ENCODE measurements at places on chromosomes 7 and 10.
A peak's percentile ranks its signal among the peaks of the same experiment; 100 is the strongest.

DNA sequence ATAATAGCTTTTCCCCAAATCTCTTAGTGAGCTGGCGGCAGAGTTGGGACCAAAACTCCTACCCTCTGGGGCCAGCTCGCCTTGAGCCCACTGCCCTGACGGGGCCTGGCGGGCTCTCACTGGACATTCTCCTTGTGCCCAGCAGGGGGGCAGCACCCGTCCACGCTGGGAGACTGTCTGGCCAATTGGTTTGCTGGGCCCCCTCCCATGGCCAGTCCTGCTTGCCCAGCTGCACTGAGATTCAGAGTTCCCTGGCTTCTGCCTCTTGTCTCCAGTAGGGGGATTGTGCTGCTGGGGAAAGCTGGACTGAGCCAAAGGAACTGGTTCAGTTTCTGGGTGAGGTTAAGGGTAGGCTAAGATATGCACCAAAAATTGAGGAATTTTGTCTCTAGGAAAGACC lies 59.8 kb downstream of the RAMP3 start:
- DNase-seq: peak; percentile 38

DNA sequence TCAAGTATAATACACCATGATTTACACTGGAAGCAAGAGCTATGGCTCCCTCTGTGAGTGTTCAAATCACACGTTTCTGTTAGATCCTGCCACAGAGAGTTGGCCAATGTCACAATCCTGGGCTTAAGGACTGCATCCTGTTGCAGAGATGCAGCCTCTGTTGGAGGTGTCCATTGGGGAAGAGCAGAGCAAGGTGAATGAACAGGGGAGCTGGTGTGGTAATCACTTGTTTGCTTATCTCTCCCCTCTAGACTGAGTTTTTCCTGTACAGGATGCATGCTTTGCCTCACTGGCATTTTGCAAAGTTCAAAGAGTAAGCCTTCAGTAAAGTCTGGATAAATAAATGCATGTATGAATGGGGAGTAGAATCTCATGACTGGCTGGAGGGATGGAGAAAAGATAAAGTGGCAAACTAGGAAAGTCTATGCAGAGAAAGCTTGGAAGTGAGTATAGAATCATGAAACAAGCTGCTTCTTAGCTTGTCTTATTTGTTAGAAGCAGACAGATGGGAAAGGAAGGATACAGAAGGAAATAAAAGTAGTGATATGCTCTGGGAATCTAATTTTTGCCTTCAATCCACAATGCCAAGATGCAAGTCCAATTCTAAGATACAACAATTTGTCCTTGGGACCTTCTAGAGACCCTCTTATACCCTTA lies 605.9 kb downstream of the KCNMA1 start:
- DNase-seq: no peak

DNA sequence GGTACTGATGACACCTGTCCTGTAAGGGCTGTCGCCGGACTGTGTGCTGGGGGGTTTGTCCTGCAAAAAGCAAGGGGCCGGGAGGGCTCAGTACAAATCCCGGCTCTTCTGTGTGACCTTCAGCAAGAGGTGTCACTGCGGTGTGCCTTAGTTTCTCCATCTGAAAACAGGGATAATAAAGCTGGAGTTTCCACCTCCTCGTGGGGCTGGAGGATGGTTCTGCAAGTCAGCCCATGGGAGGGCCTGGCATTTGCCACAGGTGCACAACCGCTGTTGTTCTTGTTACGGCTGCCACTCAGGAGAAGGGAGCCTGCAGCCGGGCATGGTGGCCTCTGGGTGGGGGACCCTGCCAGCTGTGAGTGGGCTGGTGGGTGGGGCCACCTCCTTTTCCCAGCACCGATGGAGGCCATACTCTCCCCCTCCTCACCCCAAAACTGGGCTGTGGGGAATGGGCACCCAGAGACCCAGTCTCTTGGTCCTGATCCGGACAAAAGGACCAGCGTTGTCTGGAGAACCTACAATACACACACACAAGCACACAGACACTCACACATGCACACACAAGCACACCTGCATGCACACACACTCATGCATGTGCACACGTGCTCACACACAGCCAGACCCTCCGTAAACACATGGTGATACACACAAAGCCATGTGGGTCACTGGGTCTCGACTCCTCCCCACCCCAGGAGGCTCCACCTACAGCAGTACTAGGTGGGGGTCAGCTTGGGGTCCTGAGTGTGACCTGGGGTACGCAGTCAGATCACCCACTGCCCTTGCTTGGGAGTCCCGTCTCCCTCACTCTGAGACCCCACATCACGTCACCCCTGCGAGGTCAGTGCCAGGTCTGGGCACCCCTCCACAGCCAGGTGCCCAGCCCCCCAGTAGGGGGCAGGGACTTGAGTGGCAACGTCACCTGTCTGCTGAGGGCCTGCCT lies 34.1 kb downstream of the ELFN1 start:
- DNase-seq: no peak

GRCh38 chr10:77397103-77397502 lies 240.5 kb downstream of the KCNMA1 start:
- DNase-seq: no peak

GRCh38 chr10:3048119-3049019 lies 19.0 kb upstream of the PFKP start:
- DNase-seq: no peak

- DNase-seq: peak; percentile 16
Measured at GRCh38 chr10:76086761-76087639, 655.6 kb downstream of the LRMDA start.

DNA sequence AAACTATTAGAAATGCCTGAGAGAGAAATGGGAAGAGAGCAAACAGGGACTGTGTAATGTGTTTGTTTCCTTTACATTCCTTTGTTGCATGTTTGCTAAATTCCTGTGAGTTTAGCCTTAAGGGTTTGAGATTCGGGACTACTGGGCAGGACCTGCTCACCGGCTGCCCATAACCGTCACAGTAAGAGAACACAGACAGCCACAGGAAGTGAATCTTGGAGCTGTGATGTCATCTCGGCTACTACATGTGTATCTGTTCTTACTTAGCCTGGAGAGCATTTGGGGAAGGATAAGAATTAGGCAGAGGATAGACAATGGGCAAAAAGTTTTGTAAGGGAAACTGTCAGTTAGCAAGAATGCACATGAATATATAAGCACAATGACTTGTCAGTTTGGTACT lies 485.1 kb upstream of the KLF6 start:
- no peak for DNase-seq

Data from hematopoietic multipotent progenitor cell treated with erythropoietin and hydrocortisone succinate and interleukin-3 and kit ligand, for 8 days (in vitro differentiated cells).